ENCODE measurements at places on chromosomes 16 and 17.

- DNase-seq: no peak
These were observed 12.0 kb upstream of the CFDP1 start for GRCh38 chr16:75445298-75445697.

- DNase-seq: peak; percentile 26
These were observed 488 bp downstream of the SPSB3 start for GRCh38 chr16:1781758-1782407.

GRCh38 chr16:19384656-19385055 lies 33.0 kb upstream of the TMC5 start:
- no peak for DNase-seq

DNA sequence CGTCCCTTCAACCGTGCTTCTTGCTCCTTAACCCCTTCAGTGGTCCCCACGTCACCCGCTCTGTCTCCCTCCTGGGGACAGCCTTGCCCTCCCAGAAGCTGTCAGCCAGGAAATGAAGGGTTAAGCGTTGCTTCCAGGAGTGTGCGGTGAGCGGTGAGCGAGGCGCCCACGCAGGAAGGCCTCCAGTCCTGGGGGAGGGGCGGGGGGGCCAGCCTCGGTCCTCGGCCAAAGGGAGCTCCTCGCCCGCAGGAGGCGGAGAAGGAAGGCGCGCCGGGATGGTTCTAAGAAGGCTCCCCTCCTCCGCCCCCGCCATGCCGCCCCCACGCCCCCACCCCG lies 2.3 kb downstream of the RBFOX3 start:
- no peak for DNase-seq

DNA sequence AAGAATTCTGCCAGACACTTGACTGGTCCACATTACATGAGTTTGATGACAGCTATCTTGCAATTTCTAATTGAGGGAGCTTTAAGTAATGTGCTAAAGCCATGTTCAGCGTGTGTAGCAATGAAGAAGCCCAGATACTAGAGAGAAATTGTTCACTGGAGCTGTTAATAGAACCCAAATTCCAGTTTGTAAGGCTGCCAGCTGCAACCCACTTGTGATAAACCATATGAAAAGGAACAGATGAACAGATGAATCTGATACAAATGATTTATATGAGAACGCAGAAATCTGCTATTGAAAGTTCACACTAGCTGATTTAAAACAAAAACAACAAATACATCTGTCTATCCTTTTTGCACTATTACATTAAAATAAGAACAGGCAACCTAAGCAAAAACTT lies 6.2 kb downstream of the NACA2 start:
- no peak for DNase-seq

DNA sequence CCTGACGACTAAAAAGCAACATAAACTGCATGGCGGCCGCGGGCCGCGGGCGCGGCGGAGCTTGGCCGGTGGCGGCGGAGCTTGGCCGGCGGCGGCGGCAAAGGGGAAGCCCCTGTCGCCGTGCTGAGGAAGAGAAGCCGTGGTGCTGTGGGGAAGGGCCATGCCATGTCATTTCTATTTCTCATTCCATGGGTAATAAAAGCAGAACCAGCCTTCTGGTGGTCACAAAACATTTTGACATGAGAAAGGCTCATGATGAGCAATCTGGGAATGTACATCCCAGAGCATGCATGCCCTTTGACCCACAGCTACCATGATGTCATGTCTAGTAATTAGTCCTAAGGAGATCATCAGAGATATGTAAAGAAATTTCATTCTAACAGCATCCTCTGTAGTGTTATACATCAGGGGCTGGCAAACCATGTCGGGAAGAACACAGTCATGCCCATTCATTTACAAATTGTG lies 23.9 kb upstream of the HEATR6 start:
- DNase-seq: peak; percentile 35

- no peak for DNase-seq
These were observed 53.8 kb upstream of the SLC25A19 start for GRCh38 chr17:75342996-75343395.

GRCh38 chr17:74851612-74852236 lies 8.0 kb downstream of the GRIN2C start:
- DNase-seq: no peak

DNA sequence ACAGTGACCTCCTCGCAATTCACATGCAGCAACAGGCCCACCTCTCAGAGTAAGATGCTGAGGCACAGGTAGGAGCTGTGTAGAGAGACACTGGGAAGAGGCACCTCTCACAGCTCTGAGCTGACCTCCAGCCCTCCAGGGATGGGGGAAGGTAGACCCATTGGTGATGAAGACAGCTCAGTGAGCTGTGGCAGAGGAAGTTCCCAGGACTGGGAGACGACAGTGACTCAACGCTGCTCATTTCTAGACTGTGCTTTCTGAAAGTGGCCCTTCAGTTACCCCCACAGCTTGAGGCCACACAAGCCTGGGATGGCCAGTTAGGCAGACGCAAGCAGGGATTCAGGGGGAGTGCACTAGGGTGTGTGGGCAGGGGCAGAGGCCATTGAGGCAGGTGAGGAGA lies 2073.2 kb downstream of the TP53TG3F start:
- DNase-seq: no peak

- no peak for DNase-seq
These were observed 55.0 kb upstream of the ATP2A3 start for GRCh38 chr17:4019275-4019674.

GRCh38 chr16:59593194-59593661 lies 859.1 kb upstream of the GOT2 start:
- DNase-seq: no peak

DNA sequence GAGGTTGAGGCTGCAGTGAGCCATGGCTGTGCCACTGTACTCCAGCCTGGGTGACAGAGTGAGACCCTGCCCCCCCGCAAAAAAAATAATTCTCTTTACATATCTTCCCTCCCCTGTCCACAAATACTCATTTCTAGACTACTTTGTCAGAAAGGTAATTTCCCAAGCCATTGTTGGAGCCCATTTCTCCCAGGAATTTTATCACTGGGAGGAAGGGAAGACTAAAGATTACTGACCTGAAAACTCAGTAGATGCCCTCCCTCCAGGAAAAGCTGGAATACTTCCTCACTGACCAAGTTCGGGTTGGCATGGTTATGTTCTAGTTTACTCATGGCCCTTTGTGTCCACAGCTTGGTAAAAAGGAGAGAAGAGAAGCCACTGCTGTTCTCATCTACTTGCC lies 4.1 kb downstream of the CALCOCO2 start:
- DNase-seq: no peak

GRCh38 chr16:59263955-59264354 lies 529.8 kb upstream of the GOT2 start:
- DNase-seq: no peak

DNA sequence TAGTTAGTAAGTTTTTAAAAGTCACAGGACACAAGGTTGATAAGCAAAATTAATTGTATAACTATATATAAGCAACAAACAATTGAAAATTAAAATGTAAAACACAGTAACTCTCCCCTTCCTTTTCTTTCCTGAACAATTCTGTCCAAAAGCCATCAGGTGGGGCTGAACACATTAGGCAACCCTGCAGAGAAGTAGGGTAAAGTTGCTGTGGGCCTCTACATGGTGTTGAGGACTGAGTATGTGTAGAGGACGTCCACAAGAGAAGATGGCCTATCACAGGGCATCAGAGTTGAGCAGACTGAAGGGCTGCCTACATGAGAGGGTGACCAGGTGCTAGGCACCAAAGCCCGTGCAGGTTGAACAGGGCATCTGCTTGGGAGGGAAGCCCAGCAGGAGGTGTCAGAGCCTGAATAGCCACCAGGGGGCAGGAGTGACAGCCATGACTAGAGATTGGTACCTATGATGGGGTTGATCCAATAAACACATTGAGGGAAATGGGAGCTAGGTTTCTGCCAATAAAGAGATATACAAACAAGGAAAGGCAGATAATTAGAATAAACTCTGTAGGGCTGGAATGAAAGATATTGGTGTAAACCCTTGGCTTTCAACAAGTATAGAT lies 415.1 kb downstream of the NPIPA8 start:
- DNase-seq: peak; percentile 21

DNA sequence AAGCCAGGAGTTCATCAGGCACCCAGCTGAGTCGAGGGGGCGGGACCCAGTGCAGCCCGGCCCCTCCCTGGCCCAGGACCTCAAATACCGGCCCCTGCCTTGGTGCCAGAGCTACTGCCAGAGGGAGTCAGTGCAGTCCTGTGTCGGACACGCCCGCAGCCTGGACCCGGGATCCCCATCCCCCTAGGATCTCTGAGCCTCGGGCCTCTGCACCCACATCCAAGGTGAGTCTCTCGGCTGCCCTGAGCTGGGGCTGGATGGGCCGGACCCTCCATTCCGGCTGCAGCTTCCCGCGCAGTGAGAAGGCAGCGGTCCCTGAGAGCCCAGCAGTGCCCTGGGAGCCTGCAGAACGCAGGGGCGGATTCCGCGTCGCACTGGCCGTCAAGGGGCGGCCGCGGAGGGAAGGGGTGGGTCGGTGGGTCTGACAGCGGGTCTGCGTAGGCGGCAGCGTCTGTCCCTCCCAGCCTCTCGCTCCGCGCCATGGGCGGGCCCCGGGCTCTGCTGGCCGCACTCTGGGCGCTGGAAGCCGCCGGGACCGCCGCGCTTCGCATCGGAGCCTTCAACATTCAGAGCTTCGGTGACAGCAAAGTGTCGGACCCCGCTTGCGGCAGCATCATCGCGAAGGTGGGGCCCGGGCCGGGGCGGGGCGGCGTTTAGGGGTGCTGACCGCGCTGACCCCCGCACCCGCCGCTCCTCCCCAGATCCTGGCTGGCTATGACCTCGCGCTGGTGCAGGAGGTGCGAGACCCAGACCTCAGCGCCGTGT lies at the start of gene DNASE1L2:
TSS of gene DNASE1L2 (plus strand) at position 108 of the 765 bp plus-strand sequence. CDS start at position 481, 373 bp downstream.
- DNase-seq: no peak

DNA sequence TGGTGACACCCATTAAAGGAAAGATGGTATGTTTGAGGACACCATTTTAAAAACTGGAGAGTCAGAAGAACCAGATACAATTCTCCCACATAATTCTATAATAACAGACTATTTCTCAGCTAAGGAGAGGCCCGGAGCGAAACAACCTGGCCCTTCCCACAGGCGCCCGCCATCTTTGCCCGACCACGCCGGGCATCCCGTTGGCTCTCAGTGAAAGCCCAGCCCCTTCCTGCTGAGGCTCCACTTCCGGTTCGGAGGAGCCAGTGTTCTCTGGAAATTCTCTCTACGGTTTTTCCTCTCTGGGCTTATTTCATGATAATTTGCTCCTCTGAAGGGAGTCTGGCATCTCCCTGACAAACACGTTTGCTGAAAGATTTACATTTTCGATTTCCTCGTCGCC lies 175.7 kb downstream of the AXIN2 start:
- no peak for DNase-seq

DNA sequence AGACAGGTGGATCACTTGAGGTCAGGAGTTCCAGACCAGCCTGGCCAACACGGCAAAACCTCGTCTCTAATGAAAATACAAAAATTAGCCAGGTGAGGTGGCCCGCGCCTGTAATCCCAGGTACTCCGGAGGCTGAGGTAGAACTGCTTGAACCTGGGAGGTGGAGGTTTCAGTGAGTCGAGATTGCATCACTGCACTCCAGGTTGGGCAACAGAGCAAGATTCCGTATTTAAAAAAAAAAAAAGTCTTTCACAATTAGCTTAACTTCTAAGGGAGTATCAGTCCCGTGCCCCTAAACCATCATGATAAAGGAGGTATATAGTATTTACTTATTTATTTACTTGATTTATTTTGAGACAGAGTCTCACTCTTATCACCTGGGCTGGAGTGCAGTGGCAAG lies 3.4 kb upstream of the MEFV start:
- DNase-seq: no peak

DNA sequence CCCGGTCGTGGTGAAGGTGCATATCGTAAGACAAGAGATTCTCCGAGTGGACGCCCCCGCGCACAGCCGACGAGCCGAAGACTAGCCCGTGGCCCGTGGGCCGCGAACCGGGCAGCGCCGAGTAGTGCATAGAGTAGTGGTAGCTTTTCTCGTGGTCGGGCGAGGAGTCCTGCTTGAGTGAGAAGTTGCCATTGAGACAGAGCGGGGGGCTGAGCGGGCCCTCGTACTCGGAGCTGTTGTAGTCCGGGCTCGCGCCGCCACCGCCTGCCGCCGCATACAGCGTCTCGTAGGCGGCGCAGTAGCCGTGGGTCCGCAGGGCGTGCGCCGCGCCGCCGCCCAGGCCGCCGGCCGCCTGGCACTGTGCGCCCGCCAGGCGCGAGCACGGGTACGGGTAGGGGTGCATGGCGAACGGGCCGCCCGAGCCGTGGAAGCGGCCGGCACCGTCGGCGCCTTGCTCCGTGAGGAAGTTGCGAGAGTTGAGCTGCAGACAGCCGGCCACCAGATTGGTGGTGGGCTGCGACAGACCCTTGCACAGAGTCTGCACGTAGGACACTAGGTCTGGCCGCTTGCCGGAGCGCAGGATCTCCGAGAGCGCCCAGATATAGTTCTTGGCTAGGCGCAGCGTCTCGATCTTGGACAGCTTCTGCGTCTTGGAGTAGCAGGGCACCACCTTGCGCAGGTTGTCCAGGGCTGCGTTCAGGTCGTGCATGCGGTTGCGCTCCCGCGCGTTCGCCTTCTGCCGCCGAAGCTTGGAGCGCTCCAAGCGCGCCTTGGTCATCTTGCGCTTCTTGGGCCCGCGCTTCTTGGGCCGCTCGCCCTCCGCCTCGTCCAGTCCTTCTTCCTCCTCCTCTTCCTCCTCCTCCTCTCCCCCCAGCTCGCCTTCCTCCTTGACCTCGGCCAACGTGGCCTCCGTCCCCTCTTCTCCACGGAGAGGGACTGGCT lies 2.0 kb downstream of the NEUROD2 start:
- no peak for DNase-seq

GRCh38 chr17:54933921-54934320 lies 33.3 kb downstream of the TOM1L1 start:
- DNase-seq: no peak

GRCh38 chr17:82065638-82066303 lies at the start of gene DUS1L:
DUS1L (minus strand) TSS chr17:82065804; CDS start chr17:82065059, 745 bp downstream.
- DNase-seq: peak; percentile 52

- no peak for DNase-seq
These were observed 34.9 kb downstream of the CD300LF start for GRCh38 chr17:74677558-74678466.

GRCh38 chr17:32142857-32143526 lies 690 bp downstream of the RHOT1 start:
- DNase-seq: no peak

DNA sequence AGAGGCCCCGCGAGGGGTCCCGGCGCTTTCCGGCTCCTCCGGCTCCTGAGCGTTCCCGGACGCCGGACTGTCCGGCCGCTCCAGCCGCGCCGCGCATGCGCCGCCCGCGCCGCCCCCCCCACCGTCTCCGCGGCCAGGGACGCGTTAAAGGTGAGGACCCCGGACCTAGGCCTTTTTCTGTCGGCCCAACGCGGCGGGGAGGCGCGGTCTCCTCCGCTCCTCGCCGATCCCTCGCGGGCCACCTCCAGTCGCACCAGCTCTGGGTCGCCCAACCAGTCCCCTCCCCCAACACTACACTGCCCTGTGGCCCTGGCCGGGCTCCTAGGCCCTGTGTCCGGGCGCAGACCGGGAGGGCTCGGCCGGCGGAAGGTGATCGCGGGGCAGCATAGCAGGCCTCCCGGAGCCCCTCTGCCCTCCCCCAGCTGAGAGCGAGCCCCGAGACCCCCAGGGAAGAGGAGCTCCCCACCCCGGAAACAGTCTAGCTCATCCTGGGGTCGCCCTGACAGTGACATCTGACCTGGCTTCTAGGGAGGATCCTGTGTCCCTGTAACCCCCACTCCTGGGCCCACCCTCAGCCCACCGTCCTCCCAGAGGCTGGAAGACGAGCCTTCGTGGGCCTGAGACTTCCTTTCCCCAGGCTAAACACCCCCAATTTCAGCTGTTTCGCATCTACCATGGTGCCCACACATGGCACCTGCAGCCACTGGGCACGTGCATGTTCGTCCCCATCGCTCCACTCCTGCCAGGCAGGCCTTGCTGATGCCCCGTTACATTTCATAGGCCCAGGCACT lies 14.7 kb upstream of the BCAR1 start:
- DNase-seq: no peak
